ENCODE measurements at places on chromosomes 13 and 19. TPM values are rescaled to one million over a fixed set of nuclear protein-coding genes. Genes with fewer than 3 reads are reported as not detected.

ZNF100 gene
- polyA plus RNA-seq: 13.4 TPM

DNA sequence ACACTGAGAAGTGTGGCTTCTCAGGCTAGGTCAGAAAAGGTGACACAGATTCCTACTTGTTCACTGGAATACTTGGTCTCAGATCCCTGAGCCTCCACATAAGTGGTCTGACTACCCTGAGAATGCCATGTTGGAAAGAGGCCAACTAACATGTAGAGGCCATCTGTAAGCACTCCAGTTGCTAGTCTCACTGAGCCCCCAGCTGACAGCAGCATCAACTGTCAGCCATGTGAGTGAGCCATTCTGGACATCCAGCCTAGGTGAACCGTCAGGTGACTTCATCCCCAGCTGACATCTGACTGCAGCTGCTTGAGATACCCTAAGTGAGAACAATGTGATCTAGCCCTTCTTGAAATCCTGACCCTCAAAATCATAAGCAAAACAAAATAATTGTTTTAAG, 18.1 kb upstream of the ARL11 start:
- no peak for DNase-seq

DNA sequence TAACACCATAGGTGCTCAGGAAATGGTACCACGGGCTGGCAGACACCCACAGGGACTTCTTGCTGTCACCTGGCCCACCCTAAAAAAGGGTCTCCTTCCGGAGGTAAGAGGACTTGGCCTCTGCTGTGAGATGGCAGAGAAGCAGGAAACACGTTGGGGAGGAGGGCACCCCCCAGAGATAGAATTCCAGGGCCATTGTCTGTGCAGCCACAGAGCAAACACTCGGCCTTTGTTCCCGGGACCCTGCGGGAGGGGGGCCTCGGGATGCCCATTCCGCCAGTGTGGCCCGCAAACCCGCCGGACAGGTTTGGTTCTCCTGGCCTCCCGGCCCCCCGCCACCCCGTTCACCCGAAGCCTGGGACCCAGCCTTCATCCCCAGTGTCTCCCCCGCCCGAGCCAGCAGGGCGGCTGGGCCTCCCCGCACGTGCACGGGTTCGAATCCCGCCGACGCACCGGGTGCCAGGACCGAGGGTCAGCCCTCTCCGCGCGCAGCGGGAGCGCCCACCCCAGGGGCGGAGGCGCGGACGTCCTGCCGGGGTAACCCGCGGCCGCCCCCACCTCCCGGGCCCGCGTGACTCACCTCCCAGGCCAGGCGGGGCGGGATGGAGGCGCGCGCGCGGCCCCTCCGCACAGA, 714 bp downstream of the PLPP2 start:
- no peak for DNase-seq

- no peak for DNase-seq
Measured at GRCh38 chr13:106172176-106172905, 363.1 kb downstream of the EFNB2 start.

DNA sequence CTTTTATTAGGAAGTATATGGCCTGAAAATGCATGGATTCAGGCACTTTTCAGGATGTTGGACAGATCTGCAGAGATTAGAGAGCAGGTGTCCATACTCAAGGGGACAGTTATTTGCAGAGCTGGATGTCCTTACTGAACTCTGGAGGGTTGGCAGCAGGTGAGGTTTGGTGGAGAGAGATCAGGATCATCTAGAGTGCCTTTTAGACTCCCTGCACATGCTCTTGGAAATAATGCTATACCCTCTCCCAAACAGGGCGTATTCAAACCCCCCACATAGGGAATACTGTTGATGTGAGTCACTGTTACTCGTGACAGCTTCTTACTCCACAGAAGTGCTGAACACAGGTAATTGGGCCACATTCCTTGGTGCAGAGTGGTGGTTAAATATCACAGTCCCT, 725.7 kb upstream of the SGCG start:
- DNase-seq: no peak

GRCh38 chr13:21149568-21149967, 26.8 kb downstream of the SKA3 start:
- no peak for DNase-seq
